ENCODE measurements at places on chromosomes 7 and 10.
A peak's percentile ranks its signal among the peaks of the same experiment; 100 is the strongest.

- DNase-seq: no peak
Observed at GRCh38 chr10:14593806-14594205, 180.9 kb downstream of the FAM107B start.

DNA sequence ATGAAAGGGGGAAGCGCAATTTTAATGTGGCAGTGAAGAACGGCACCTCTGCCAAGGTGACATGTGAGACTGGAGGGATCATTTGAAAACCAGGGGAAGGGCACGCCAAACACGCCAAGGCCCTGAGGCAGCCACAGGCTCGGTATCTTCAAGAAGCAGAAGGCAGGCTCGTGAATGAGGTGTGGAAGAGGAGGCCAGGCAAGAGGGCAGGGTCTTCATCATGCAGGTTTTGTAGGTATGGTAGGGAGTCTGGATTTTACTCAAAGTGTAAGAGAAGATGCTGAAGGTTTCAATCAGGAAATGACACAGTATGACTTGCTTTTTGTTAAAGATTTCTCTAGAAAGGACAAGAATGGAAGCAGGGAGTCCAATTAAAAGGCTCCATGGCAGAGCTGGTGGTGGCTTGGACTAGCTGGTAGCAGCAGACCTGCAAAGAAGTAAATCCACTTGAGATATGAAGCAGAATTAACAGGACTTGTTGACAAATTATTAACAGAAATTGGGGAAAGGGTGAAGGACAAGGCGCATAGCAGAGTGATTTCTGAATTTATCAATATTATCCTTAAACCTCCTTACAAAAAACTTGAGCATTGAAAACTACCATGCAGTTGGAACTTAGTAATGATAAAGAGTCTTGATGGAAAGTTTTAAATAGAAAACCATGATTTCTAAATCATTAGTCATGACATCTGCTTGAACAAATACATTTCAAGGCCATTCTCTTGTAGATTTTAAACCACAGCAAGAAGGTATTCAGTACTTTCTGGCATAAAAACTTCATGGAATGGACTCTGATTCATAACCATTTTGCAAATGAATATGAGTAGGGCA is 70.4 kb downstream of the COA1 start:
- peak; percentile 59 for DNase-seq

DNA sequence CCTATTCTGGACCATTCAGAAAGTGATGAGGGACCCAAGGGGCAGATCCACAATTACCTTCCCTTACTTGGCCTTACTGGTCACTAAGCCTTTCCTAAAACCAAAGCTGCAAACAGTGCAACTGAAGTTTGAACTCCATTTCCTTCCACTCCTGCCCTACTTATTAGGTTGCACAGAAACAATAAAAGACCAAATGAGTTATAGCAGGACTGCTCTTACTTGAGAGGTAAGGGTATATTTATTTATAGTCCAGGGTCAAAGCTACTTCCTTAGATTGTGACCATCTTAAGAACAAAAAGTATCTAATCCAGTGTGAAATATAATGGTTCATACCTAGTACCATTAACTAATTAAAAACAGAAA is 27.0 kb downstream of the CDK6 start:
- no peak for DNase-seq

GRCh38 chr7:111080495-111081105 is 10.3 kb upstream of the LRRN3 start:
- DNase-seq: no peak

DNA sequence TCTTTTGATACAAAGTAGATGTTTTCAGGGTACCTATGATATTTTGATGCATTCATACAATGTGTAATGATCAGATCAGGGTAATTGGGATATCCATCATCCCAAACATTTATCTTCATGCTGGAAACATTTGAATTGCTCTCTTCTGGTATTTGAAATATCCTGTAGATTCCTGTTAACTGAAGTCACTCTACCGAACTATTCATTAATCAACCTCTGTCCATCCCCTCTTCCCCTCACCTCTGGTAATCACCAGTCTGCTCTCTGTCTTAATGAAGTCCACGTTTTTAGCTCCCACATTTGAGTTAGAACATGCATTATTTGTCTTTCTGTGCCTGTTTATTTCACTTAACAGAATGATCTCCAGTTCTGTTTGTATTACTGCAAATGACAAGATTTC is 11.3 kb downstream of the MTG1 start:
- no peak for DNase-seq

DNA sequence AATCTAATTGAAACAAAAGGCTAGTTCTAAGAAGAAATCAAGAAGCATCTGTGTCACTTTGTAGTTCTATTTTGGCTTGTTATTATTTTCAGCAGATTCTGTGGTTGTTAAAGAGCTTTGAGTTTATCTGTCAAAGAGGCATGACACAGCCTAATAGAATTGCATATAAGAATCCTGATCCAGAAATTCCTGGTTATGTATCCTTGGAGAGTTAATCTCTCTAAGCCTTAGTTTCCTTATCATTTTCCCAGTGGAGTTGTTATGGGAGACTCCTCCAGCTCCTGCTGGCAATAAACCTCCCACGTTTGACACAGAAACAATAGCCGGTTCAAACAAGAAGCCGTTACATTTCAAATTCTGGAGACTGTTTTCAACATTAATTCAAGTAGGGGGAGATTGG is 288.3 kb downstream of the SDHAF3 start:
- DNase-seq: no peak

DNA sequence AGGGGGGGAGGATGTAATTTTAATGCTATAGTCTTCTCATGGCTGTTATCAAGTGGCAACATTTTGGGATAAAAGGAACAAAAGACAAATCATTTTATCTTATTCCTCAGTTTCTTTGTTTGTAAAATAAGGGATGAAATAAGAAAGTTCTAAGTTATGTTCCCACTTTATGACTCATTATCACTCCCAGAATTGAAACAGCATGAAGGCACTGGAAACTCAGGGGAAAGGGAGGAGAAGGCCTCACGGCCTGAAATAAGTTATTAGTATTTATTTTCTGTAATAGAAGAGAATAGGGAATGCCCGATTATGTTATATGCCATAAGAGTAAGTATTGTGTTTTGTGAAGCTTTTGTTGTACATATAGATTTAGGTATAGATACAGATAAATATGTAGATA is 85.0 kb upstream of the NAMPT start:
- no peak for DNase-seq

- no peak for DNase-seq
Observed at GRCh38 chr10:35927990-35928488, 285.9 kb upstream of the FZD8 start.

DNA sequence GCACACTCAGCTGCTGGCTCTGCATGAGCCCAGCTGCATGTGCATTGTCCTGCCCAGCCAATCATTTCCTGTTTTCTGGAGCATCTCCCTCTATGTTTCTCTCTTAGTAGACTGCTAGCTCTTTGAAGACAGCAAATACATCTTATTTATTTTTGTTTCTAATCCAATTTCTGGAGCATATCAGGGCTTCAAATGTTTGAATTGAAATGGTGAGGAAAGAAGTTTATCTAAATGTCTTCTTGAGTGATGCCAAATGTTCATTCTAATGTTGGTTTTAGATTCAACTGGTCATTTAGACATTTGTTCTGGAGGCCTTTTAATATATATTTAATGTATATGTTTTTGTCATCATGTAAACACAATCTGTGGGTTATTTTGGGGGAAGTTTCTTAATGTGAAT is 141.9 kb downstream of the DNAJB9 start:
- no peak for DNase-seq

- DNase-seq: no peak
Observed at GRCh38 chr7:139367438-139368155, 7.9 kb downstream of the LUC7L2 start.

- DNase-seq: no peak
Observed at GRCh38 chr7:83739527-83739926, 90.6 kb upstream of the SEMA3E start.

GRCh38 chr7:140635816-140636215 is 4.8 kb downstream of the DENND2A start:
- no peak for DNase-seq

DNA sequence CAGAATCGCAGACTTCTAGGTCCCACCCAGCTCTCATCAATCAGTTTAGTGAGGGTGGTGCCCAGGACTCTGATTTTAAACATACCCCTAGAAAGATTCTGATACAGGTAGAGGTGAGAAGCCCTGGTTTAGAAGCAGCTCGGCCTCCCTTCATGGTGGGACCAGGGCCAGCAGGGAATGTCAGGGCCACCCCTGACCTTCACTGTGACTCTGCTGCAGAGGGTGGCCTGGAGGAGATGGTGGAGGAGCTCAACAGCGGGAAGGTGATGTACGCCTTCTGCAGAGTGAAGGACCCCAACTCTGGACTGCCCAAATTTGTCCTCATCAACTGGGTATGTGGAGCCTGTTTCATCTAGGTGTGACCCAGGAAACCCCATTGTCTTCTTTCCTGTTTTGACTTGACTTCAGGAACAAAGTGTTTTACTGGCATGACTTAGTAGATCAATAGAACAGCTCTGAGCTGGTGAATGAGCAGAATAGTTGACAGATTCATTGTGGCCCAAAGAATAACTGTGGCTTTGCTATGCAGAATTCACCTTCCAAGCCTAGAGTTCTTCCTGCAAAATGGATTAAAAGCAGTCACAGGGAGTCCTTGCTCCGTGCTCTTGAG is 7.2 kb downstream of the DBNL start:
- no peak for DNase-seq

GRCh38 chr10:34113504-34114225 is 701.4 kb downstream of the PARD3 start:
- no peak for DNase-seq

- DNase-seq: no peak
Observed at GRCh38 chr7:22051886-22052673, 106.4 kb upstream of the CDCA7L start.

- no peak for DNase-seq
Observed at GRCh38 chr10:98235846-98236245, 32.1 kb downstream of the LOXL4 start.

DNA sequence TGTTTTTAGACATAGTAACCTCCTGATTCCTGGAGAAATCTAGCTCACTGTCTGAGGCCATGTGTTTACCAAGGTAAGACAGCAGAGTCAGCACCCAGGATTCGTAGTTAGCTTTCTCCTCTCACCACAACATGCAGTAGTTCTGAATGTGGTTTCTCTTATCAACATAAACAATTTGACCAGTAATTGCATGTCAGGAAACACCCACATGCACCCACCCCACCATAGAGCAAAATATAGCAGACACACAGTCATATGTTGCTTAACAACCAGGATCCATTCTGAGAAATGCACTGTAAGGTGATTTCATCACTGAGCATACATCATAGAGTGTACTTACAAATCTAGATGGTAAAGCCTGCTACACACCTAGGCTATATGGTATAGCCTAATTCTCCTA is 1004.0 kb downstream of the ANKRD7 start:
- DNase-seq: no peak

DNA sequence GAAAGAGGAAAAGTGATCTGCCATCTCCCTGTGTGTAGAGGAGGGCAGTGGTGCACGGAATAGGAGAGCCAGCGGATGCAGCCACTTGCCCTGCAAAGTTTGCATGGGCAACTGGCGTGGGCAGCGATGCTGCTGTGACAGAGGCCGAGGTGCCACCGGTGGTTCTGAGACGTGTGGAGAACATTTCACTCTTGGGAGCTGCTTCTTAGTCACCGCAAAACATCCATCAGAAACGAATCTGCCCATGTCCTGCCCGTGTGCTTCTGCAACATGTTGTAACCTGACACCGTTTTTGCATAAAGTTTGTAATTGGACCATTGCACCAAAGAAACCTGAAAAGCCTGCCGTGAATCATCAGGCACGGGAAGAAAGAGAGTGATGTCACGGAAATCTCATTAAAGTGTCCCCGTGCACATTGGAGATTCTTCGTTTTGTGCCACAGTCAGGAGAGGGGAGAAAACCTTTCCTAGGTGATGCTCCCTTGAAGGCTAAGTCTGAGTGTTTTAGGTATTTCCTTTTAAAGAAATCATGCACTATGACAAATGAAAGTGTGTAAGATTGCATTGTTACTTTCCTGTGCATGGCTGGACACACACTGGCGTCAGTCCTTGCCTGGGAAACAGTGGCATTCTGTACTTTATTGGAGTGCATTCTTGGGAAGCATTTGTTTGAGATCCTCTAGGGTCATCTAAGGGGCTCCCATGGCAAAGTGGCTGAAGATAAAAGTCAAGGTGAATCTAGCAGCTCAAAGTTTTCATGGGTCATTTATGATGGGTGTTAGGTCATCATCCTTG is 302.6 kb downstream of the KLF6 start:
- DNase-seq: peak; percentile 20

Measured in stimulated activated CD4-positive, alpha-beta T cell treated with anti-CD3 and anti-CD28 coated beads, Interleukin-15, amount 100 ng/mL, for 24 hours (primary cell).